ENCODE measurements at places on chromosomes 1 and 21.

DNA sequence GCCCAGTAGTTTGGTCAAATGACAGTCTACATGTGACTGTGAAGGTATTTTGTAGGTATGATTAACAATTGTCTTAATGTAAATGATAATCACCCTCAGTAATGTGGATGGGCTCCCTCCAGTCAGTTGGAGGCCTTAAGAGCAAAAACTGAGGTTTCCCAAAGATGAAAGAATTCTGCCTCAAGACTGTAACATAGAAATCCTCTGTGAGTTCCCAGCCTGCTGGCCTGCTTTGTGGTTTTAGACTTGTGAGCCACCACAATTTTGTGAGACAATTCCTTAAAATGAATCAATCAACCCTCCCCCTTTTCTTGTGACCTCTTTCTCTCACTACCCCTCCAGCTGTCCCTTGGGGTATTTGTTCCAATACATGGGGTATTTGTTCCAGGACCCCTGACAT lies 226.4 kb upstream of the DPYD start:
- DNase-seq, result no peak

GRCh38 chr1:115670476-115671175 lies 28.9 kb downstream of the VANGL1 start:
- DNase-seq, result no peak

DNA sequence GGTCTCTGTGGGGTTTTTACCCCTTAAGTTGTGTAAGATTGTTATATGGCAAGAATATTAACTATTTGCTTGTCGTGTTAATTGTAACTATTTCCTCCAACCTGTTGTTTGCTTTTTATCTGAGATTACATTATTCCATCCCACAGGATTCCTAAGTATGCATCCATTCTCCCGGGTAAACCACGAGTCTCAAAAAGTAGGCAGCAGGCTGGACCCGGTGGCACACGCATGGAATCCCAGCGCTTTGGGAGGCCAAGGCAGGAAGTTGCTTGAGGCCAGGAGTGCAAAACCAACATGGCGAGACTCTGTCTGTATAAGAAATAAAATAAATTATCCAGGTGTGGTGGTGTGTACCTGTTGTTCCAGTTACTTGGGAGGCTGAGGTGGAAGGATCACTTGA lies 12.6 kb upstream of the RSPO1 start:
- no peak for DNase-seq

GRCh38 chr1:2125350-2126211 lies 69.0 kb downstream of the FAAP20 start:
- DNase-seq, result no peak

GRCh38 chr1:246001142-246001836 lies 505.8 kb downstream of the SMYD3 start:
- no peak for DNase-seq

DNA sequence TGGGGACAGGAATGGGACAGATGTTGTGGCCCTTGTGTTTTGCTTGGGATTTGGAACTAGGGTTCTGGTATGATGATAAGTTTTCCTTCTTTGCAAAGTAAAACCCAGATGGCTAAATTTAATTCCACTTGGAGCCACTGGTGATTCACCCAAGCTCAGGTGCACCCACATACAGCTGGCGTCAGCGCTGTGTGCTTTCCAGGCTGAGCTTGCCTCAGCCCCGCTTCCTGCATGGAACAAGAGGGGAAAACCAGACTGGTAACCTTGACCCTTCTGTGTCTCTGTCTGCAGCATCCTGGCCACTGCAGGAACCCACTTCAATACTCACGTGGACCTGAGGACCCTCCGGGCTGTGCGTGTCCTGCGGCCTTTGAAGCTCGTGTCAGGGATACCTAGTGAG lies 94.2 kb downstream of the CACNA1E start:
- no peak for DNase-seq

- no peak for DNase-seq
Measured at GRCh38 chr1:113811156-113811887, 954 bp downstream of the RSBN1 start.

- no peak for DNase-seq
Measured at GRCh38 chr1:53323316-53323715, 4.6 kb downstream of the LRP8 start.

- no peak for DNase-seq
Measured at GRCh38 chr1:116396769-116397168, 23.7 kb downstream of the ATP1A1 start.

GRCh38 chr1:237763137-237763536 lies 127.6 kb downstream of the ZP4 start:
- DNase-seq, result no peak

DNA sequence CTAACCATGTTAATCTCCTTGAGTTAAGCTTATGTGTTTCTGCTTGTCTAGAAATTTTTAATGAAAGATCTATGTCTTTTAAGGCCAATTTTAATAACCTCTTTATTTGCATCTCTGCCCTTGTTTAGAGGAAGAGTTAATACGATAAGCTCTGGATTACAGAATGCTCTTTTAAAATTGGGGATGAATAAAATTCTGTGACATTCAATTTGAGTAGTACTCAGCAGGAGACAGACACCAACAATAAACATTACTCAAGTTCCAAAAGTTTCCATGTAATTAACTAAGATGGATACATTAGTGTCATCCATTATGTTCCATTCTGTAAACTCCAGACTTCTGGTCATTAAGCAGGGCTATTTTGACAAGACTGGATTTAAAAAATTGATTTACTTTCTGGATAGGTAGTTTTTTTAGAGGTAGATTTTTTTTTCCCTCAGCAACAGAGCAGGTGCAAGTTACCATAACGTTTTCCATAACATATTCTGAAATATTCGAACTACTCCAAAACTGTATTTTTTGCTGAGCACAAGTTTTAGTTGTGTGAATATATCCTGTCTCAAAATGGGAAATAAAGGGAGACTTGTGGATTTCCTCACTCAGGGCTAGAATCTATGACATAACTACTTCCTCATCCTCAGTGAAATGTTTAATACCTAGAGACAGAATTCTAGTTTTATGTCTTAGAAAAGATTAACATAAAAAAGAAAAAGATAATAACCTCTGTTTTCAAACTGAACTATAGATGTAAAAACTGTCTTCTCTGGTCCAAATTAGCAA lies 221.7 kb downstream of the NEGR1 start:
- no peak for DNase-seq

DNA sequence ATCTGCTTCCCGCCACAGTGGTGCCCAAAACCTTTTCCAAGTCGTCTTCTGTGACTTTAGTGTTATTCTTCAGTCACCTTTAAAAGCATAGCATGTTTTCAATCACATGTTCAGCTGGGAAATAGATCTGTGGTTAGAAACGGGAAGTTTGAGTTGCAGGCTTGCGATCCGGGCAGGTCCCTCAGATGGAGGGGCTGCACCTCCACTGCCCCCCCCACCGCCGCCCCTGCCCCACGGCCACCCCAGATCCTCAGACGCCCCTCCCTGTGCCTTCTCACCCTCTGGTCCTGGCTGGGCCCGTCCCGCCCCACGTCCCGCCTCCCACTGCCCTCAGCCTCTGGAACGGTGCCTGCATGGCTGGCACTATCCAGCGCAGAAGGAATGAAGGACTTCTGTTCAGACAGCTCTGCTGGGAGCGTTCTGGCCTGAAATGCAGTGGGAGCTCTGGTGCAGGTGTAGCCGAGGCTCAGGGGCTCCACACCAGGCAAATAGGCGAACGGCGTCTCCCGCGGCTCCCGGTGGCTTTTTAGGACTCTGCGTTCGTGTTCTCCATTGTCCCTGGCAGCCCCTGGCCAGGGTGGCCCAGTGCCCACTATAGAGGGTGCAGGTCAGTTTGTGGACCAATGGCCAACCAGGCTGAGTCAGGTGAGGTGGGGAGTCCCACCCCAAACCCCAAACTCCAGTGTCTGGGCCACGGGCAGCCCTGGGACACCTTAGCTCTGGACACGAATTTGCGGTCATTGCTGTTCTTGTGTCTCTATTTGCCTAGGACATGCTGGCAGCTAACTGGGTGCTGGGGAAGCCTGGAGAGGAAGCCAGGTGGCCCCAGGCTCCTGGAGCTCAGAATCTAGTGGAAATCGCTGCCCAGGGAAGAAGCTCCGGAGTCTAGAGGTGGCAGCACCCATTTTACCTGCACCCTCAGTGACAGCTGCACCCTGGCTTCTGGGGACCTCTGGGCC lies 67.1 kb downstream of the FAAP20 start:
- DNase-seq, result no peak

- DNase-seq, result no peak
Measured at GRCh38 chr21:34132926-34133325, 59.5 kb downstream of the MRPS6 start.

- DNase-seq, result no peak
Measured at GRCh38 chr1:105072850-105073249, 1323.2 kb downstream of the AMY1C start.

DNA sequence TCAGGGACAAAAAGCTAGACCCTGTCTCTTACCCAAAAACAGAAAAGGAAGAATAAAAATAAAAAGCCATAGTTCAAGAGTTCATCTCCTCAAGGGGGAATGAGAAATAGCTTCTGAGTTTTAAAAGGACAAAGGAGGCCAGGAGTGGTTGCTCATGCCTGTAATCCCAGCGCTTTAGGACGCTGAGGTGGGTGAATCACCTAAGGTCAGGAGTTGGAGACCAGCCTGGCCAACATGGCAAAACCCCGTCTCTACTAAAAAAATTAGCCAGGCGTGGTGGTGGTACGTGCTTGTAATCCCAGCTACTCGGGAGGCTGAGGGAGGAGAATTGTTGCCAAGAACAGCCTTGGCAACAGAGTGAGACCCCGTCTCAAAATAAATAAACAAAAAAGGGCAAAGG lies 38.6 kb upstream of the CPLANE2 start:
- no peak for DNase-seq

GRCh38 chr1:220991506-220991905 lies 112.3 kb downstream of the HLX start:
- no peak for DNase-seq

GRCh38 chr1:178702146-178702545 lies 22.9 kb upstream of the RALGPS2 start:
- no peak for DNase-seq

DNA sequence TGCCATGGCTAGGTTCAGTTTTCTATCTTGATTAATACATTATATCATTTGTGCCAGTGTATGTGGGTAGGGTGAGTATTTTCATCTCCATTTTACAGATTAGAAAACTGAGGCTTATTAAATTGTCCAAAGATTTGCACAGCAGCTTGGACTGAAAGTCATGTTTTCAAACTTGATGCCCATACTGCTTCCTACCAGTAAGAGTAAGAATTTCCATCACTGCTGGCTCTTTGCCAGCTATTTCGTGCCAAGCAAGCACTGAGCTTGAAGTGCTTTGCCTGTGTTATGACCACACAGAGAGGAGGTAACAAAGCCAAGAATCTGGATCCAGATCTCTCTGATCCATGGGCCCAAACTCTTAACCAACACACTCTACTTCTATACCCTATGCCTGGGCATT lies 295.0 kb downstream of the VAV3 start:
- no peak for DNase-seq

GRCh38 chr1:212359794-212360479 lies 54.7 kb downstream of the PACC1 start:
- no peak for DNase-seq

GRCh38 chr1:37599940-37600339 lies 4.2 kb upstream of the GNL2 start:
- DNase-seq, result no peak

GRCh38 chr1:11507309-11507708 lies 28.4 kb downstream of the DISP3 start:
- DNase-seq, result no peak
